ENCODE measurements at places on chromosomes 16 and 17.

- no peak for DNase-seq
Measured at GRCh38 chr16:15856901-15857698, at the start of gene MYH11. Gene MYH11, minus strand, starts transcription at chr16:15857028. Its CDS starts 18,776 bp downstream, at chr16:15838252.

- no peak for DNase-seq
Measured at GRCh38 chr16:59060207-59060606, 326.1 kb upstream of the GOT2 start.

DNA sequence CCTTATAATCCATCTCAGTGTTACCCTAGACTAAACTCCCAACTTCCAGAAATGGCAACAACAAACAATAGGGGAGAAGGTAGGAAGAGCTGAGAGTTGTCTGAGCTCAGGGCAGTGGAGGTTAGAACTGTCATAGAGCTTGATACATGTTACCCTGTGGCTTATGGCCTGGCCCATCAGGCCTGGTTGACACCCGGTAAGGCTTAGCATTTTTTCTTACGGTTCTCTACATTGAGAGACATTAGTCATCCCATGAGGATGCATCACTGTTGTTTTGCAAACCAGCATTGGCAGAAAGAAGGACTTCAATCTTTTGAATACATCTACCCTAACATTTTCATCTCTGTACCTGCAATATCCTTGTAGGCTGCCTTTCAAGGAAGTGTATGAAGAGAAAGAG is 226.6 kb downstream of the PHKB start:
- DNase-seq = no peak

DNA sequence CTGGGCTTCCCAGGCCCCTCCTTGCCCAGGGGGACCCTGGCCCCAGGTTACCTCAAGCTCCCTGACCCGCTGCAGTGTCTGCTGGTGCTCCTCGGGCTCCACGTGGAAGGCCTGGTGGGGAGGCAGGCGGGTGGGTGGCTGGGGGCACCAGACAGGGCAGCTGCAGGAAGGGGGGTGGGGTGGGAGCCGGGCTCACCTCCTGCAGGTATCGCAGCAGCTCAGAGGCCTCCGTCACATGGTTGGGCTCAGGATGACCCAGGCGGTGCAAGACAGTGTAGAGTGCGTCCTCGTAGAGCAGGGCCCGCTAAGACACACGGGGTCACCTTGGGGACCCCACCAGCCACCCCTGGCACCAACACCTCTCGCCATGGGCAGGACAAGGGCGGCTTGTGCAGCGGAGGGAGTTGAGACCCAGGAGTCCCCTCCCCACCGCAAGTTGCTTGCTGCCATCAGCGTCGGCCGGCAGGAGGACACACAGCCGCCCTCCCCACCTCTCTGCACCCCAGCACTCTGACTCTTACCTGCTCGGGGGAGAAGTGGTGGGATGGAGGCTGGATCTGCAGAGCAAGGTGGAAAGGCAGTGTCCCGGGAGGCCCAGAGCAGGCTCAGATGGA is 1.1 kb downstream of the UNC13D start:
- DNase-seq = no peak

- DNase-seq = no peak
Measured at GRCh38 chr16:66103211-66103610, 263.3 kb upstream of the CDH5 start.

DNA sequence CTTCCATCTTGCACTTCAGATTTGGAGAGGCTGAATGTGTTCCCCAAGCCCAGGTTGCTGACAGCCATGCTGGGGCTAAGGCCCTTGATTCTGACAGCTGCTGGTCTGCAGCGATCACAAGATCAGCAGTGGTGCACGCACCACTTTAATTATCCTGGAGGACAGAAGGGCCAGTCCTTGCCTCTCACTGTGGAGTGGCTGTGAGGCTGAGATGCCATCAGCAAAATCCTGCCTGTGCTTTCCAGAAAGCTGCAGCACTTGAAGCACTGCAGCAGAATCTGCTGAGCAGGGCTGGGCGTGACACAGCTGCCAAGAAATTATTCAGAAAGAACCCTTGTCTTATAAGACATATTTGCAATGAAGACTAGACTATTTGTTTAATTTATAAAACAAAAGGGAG is 37.1 kb downstream of the NUP93 start:
- DNase-seq = no peak

DNA sequence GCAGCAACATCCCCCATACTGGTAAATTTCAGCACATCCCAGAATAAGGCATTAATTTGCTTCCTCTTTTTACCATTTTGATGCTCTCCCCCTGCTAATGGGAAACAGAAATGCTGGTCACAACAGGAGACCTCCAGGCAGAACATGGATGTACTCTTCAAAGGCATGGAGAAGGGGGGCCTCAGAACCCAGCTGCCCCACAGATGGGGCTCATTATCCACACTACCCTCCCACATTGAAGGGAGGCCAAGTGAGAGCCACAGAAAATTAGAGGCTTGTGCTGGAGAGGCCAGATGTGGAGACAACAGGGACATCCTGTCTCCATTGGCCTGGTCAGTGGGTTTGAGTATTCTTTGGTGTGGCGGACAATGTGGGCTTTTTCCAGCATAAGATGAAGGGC is 150.1 kb upstream of the CDH11 start:
- no peak for DNase-seq

DNA sequence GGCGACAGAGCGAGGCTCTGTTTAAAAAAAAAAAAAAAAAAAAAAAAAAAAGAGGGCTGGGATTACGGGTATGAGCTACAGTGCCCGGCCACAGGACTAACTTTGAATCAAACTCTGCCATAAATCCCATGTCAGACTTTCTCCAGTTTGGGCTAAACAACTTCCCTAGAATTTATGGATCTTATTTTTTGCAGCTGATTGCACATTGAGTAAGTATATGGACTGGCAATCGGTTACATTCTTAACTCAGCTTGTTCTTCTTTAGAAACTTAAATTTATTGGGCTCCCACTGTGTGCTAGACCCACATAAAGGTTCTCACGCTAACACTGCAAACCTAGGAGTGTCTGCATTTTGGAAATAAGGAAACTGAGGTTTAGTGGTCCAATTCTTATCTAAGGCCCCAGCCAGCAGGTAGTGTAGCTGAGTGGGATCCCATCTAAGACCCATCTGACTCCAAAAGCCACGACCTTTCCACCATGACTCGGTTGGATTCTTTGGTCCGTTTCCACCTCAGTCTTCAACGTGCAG is 718 bp upstream of the CBFB start:
- no peak for DNase-seq

- DNase-seq = peak; percentile 58
Measured at GRCh38 chr17:17402558-17402957, 74.2 kb upstream of the MED9 start.

GRCh38 chr17:35849469-35850348 is 19.0 kb downstream of the HEATR9 start:
- no peak for DNase-seq

- DNase-seq = no peak
Measured at GRCh38 chr16:5642011-5642410, 544.4 kb upstream of the EEF2KMT start.

DNA sequence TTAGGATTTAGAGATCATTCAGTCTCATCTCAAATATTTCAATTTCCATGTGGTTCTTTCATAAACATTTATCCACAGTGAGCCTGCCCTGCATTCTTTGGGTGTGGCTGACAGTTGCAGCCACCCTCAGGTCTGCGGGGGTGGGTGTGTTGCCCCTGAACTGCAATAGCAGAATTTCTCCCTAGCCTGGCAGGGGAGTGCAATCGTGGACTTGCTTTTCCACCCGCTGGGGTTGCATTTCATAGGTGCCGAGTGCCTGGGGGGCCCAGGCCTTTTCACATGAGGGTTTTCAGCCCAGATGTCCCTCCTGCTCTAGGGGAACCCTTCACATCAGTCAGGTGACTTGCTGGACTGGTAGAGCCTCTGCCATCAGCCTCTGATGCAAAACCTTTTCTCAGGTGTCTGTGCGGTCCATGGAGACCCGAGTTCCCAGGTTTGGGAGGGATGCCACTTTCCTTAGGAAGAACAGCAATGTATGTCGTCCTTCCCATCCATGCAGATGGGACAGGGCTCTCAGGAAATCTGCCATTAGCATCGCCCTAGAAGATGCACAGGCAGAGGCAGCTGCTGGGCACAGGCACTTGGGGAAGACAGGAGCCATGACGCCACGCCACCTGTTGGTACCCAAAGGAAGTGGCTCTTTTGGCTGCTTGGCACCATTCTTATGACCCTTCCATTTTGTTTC is 2.4 kb upstream of the USP36 start:
- peak; percentile 57 for DNase-seq

DNA sequence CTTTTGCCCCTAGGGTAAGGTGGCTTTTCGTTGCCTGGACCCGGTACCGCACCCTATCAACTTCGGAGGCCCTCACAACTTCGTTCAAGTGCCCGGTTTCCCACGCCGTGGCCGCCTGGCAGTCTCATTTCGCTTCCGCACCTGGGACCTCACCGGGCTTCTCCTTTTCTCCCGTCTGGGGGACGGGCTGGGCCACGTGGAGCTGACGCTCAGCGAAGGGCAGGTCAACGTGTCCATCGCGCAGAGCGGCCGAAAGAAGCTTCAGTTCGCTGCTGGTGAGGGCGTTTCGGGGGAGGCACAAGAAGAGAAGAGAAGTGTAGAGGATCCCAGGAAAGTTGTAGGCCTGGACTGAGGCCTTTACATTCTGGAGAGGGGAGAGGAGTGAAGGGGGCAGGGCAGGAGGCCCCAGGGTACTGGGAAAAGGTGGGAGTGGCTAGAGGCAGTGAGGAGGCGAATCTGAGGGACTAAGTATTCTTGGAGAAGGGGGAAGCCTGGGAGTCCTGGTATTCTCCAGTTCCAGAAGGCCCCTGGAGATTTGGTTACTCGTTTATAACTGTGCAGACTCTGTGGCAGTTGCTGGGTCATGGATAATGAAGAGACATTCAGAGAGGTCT is 5.5 kb downstream of the CNTNAP1 start:
- DNase-seq = no peak

DNA sequence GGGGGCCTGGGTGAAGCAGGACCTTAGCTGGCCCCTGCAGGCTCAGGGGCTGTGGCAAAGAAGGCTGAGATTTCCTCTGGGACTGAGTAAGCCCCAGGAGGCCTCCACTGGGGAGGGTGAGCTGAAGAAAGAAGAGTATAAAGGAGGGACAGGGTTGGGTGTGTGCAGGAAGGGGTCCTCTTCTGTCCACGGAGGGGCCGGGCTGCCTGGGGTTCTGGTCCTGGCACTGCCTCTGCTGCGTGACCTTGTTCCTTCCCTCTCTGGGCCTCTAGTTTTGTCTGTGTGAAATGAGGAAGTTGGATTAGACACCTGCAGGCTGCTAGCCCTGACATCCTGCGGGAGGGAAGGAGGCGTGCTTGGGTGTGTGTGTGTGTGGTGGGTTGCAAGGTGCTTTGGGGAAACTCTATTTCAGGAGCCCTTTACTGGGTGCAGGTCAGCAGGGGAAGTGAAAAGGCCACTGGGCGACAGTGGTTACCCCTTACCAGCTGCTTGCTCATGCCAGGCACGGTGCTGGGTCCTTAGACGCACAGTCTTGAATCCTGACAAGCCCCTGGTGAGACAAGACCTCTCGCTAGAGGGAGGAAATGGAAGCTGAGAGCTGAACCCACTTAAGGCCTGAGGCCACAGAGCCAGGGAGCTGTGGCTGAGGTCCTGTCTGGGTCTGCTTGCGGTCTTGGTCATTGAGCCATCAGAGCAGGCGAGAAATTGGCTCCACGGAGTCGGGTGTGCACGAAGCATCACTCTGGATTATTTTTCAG is 60.7 kb downstream of the OR1D5 start:
- DNase-seq = no peak

GRCh38 chr17:47694581-47695428 is 844 bp downstream of the TBKBP1 start:
- peak; percentile 73 for DNase-seq

DNA sequence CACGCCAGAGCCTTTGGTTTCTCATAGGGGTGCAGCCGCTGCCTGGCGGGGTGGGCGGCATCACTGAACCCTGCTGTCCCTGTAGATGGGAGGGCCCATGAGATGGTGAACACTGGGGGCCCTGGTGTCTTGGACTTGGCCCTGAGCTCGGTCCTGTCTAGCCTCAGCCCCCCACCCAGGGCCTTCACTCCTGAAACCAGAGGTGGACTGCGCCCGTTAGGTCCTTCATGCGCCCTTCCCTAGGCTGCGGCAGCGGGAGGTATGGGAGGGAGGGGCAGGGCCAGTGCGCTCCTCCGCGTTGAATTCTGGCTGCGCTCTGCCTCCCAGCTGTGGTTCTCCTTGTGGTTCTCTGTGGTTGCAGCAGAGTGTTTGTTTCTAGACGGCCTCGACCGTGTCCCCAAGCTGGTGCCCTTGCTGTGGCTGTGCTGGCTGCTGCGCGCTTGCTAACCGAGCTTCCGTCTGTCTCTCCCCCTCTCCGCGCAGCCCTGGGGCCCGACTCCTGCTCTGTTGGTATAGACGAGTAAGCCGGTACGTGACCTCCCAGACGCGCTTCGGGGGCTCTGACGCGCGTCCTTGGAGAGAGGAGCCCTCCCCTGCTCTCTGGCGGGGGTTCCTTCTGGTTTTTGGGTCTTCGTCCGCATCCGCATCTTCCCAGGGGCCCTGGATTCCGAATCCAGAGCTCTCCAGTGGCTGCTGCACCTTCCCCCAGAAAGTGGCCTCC is 7.4 kb upstream of the NUDT16L1 start:
- DNase-seq = no peak

All from 8988T (cell line).